ENCODE measurements at places on chromosomes 5 and 9.
A peak's percentile ranks its signal among the peaks of the same experiment; 100 is the strongest.

DNA sequence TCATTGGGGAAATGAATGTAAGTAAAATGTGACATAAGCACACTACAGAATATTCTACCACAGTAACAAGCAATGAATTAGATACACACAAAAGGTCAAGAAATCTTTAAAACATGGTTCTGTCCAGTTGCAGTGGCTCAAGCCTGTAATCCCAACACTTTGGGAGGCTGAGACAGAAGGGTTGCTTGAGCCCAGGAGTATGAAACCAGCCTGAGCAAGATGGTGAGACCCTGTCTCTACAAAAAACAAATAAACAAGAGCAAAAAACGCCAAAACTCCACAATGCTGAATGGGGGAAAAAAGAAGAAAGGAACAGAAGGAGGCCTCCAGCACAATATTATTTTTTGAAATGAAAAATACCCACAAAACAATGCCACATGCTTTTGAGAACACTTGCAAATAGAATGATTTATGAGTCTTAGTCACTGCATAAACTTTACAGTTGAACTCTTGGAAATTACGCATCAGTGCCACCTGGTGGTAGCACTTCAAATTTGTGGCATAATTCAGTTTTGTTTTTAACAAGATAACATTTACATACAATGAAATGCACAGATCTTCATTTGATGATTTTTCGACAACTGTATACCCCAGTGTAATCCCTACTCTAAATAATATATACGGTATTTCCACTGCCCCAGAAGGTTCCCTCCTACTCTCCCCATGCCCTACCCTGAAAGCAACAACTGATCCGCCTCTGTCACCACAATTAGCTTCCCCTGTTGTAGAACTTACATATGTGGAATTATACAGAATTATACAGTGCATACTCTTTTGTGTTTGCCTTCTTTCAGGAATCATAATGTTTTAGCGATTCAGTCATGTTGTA, 14.4 kb upstream of the SPINK4 start:
- peaks cover 9% of the 10 kb centered on the region for H3K4me1 ChIP-seq
- no peaks in the 10 kb centered on the region for H3K27me3 ChIP-seq
- DNase-seq: no peak

DNA sequence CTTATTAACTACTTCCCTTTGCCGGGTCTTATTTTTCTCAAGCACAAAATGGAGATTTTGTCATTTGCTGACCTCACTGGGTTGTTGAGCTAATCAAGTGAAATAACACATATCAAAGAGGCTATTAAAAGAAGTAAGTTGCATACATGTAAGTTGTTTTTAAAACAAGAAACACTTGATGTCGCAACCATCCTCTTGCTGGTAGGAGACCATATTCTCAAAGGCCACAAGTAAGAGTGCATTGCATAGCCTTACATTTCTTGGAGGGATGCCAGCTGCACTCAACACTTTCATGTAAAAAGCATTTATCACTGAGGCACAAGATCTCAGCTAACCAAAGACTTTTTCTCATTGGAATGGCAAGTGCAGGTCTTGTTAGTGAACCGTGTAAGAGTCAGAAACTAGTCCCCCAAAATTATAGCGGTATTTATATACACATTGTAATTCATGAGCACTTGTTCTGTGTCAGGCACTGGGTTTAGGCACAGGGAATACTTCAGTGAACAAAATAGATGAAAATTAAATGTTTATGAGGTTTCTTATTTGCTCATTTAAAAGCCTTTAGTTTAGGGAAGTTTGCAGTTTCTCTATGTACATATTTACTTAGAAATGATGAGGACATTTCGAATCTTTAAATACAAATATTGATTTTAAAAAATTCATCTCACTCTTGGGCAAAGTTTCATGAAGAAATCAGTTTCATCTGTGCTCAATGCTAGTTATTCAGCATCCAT, 72.0 kb downstream of the ZFAND5 start:
- no peaks in the 10 kb centered on the region for H3K27me3 ChIP-seq
- H3K36me3 ChIP-seq: no peaks in the 10 kb centered on the region
- no peak overlapping the region for H3K4me3 ChIP-seq
- no peak for DNase-seq
- H3K4me1 ChIP-seq: peaks cover 8% of the 10 kb centered on the region

DNA sequence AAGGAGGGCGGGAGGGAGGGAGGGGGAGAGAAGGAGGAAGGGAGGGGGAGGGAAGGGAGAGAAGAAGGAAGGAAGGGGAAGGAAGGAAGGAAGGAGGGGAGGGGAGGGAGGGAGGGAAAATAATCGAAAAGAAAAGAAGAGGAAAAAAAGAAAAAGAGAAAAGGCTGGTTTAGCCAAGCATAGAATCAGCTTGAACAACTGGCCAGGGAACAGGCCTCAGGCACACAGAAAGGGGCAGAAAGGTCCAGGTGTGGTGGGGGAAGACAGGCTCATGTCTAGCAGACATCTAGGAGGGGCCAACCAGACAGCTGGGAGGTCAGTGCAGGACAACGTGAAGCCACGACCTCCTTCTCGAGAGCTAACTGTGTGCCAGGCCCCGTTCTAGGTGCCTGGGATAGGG, 141.8 kb downstream of the HSD17B3 start:
- H3K36me3 ChIP-seq: no peaks in the 10 kb centered on the region
- no peaks in the 10 kb centered on the region for H3K4me1 ChIP-seq
- H3K27me3 ChIP-seq: no peaks in the 10 kb centered on the region
- no peak overlapping the region for H3K27ac ChIP-seq

GRCh38 chr9:136251264-136252115, 5.9 kb upstream of the QSOX2 start:
- no peak overlapping the region for H3K27ac ChIP-seq
- no peaks in the 10 kb centered on the region for H3K36me3 ChIP-seq
- peaks cover 9% of the 10 kb centered on the region for H3K27me3 ChIP-seq
- H3K4me3 ChIP-seq: no peak overlapping the region

GRCh38 chr9:6078382-6079105, 63.1 kb upstream of the RANBP6 start:
- H3K4me3 ChIP-seq: no peak overlapping the region
- H3K36me3 ChIP-seq: no peaks in the 10 kb centered on the region
- H3K27ac ChIP-seq: no peak overlapping the region
- DNase-seq: no peak

- H3K36me3 ChIP-seq: peaks cover 16% of the 10 kb centered on the region
- peak overlapping the region; percentile 98 for H3K27ac ChIP-seq
- H3K4me1 ChIP-seq: peaks cover 44% of the 10 kb centered on the region
- DNase-seq: no peak
- peak overlapping the region; percentile 95 for H3K4me3 ChIP-seq
- H3K27me3 ChIP-seq: no peaks in the 10 kb centered on the region
Observed at GRCh38 chr9:4986783-4987182, 1.7 kb downstream of the JAK2 start.

DNA sequence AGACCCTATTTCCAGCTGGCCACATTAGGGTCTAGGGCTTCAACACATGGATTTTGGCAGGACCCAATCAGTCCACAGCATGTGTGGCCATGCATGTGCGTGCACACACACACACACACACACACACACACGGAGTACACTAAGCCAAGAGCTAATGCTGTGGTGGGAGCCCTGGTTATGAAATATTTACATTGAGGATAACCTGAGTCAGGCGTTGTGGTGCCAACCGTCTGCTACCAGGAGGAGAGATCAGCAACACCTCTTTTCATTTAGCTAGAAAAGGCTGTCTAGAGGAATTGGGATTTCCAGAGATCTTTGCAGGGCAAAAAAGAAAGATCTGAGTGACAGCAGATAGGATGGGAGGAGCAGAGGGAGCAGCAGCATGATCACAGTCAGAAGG, 141.5 kb downstream of the TRPM3 start:
- H3K27me3 ChIP-seq: no peaks in the 10 kb centered on the region
- no peak for DNase-seq
- no peak overlapping the region for H3K4me3 ChIP-seq
- H3K27ac ChIP-seq: no peak overlapping the region
- H3K4me1 ChIP-seq: no peaks in the 10 kb centered on the region
- no peaks in the 10 kb centered on the region for H3K36me3 ChIP-seq

GRCh38 chr9:70607926-70608325, 193.5 kb upstream of the KLF9 start:
- no peaks in the 10 kb centered on the region for H3K27me3 ChIP-seq
- DNase-seq: no peak
- H3K27ac ChIP-seq: no peak overlapping the region
- no peak overlapping the region for H3K4me3 ChIP-seq
- H3K4me1 ChIP-seq: peaks cover 5% of the 10 kb centered on the region

GRCh38 chr9:131640438-131641137, 95.3 kb downstream of the PRRT1B start:
- peak overlapping the region; percentile 32 for H3K27ac ChIP-seq
- H3K4me1 ChIP-seq: peaks cover 34% of the 10 kb centered on the region
- DNase-seq: no peak
- H3K36me3 ChIP-seq: peaks cover 44% of the 10 kb centered on the region
- H3K4me3 ChIP-seq: no peak overlapping the region

- peak overlapping the region; percentile 98 for H3K27ac ChIP-seq
- H3K4me3 ChIP-seq: peak overlapping the region; percentile 96
- H3K36me3 ChIP-seq: no peaks in the 10 kb centered on the region
Observed at GRCh38 chr5:96933764-96934707, 1.8 kb upstream of the LNPEP start.

DNA sequence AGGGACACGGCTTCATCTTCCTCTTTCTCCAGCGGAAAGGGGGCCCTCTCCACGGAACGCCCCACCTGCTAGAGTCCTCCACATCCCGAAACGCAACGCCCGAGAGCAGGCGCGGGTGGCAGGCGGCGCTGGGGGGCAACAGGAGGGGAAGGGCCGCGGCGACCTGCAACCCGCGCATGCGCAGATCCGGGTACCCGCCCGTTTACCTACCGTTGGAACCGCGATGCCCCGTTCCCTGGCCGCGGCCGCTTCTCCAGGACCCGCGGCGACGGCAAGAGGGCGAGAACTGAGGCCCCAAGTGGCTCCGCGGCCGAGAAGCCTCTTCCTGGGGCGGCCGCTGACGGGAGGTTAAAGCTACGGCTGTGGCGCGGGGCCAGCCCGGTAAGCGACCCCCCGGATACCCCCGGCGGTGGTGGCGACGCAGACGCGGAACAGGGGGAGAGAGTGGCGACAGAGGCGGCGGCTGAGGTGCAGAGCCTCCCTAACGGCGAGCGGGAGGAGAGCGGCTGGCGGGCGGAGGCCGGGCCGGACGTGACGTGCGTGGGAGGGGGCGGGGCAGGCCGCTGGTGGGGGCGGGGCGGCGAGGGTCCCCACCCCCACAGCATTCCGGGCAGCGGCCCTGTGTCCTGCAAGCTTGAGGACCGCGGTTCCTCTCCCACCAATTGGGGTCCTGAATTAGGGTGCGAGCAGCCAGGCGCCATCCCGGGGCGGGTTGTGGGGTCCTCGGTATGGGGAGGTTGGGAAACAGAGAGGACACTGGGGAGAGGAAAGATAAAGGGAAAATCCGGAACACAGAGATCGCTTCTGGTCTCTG, at the start of gene FAM13B:
FAM13B (minus strand) TSS at position 508 of the 814 bp plus-strand sequence. CDS start 13,968 bp downstream, outside the sequence.
- no peaks in the 10 kb centered on the region for H3K27me3 ChIP-seq
- DNase-seq: peak; percentile 93
- peaks cover 44% of the 10 kb centered on the region for H3K4me1 ChIP-seq
- no peaks in the 10 kb centered on the region for H3K36me3 ChIP-seq
- H3K27ac ChIP-seq: peak within 1 kb of the TSS; percentile 97
- H3K4me3 ChIP-seq: peak within 1 kb of the TSS; percentile 74

Measured in upper lobe of right lung (tissue), 1 donor.